ENCODE measurements at places on chromosomes 12 and 14.

- no peak for DNase-seq
These were observed 13.9 kb upstream of the SIVA1 start for GRCh38 chr14:104739026-104739425.

DNA sequence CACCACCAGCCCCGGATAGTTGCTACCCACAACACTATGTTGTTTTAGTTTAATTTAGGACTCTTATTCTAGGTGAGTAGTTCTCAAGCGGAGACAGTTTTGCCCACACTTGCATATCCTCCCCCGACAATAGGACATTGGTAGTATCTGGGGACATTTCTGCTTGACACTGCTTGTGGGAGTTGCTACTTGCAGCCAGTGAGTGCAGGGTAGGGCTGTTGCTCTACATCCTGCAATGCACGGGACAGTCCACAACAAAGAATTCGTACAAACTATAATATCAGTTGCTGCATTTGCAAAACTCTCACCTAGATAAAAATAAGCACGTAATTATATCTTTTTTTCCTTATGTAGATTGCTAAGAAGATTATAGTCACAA lies 111.8 kb upstream of the DNM1L start:
- no peak for DNase-seq

DNA sequence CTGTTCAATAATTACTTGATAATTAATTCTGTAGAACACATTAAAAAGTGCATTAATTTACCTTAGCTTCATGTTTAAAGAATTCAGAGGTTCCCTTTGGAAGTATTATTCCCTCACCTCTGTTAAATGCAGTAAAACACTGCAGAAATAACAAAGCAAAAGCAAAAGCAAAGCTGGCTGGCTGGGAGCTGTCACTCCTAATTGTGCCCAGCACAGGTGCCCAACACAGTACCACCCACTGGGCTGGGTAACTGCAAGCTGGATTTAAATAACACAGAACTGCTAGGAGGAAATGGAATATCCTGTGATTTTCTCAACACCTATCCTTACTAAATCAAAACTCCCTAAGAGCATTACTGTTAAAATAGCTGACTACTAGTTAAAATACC lies 72.6 kb downstream of the SLC2A13 start:
- no peak for DNase-seq

GRCh38 chr12:108629151-108629550 lies 4.5 kb downstream of the SELPLG start:
- no peak for DNase-seq

- no peak for DNase-seq
These were observed 70.9 kb upstream of the RERGL start for GRCh38 chr12:18160901-18161300.

DNA sequence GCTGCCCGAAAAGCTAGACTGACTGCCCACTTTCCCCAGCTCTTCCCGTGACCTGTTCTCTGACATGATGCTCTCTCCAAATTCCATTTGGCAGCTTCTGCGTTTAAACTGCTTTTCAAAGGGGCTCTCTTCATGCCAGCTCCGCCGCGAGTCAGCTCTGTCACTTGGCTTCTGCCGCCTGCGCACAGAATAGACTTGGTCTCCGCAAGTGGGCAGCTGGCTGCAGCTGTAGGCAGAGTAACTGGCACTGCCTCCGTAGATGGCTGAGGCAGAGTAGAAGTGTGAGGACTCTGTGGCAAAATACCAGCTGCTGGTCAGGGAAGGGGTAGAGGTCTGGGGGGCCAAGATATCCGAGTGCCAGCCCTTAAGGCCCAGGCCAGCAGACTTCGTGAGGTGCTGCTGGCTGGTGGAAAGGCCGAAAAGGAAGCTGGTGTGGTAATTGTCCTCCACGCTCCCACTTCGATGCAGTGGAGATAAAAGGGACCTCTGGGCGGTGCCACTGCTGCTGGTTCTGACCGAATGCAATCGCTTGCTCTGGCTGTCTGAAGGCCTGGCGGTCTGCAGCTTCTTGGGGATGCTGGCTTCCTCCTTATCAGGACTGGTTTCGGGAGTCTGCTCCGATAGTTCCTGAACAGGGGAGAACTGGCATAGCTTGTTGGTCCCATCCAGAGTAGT lies 85.7 kb downstream of the DUSP16 start:
- no peak for DNase-seq

DNA sequence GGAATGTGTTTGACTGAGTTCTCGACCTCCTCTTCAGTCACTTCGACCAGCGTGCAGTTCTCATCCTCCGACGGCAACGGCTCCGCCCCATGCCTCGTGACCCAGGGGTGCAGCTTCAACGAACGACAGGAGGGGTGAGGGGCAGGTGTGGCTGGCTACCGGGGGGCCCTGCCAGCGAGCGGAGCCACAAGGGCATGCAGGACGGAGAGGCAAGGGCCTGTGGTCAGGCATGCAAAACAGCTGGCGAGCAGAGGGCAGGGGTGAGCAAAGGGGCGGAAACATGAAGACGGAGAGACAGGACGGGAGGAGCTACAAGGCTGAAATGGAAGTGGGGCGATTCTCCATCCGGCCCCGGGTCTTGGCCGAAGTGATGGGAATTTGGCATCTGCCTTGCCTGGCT lies 38.7 kb downstream of the P2RX4 start:
- DNase-seq = no peak

DNA sequence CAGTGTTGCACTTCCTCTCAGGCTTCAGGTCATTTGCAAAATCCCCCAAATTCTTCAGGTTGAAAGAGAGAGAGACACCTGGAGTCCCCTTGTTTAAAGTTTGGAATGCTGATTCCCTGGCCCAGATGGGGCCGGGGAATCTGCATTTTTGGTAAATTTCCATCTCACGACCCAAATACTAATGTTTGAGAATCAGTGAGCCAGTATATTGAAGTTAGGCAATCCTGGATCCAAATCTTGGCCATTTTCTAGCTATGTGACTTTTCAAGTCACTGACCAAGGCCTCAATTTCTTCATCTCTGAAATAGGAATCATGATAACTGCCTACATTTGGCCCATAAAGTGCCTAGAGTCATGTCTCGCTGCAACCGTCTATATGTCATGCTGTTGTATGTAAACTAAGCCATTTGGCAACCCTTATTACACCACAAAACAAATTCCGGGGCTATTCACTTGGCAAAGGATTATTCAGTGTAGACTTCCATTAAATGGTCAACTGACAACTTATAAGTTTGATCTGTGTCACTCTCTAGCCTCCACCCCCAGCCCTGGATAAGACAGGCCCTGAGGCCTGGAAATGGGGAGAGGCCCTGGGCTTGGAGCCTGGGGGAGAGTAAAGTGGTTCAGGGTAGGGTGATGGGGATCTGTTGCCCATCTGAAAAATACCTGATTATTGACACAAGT lies 3.7 kb upstream of the ZFP36L1 start:
- DNase-seq = no peak

DNA sequence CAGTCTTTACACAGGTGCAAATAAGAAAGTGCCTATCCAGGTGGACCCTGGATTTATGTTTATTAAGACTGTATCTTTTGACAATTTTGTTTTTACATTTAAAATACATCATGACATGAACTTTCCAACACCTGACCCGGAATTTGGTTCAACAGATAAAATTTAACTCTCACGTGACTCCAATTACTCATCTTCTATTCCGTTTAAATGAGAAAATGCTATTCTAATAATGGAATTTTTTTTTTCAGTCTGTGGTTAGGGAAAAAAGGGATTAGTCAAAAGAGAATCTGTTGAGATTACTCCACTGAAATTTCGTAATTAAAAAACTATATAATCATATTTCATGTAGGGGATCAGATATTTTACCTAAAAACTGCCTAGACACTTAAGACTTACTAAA lies 11.1 kb downstream of the VPS37B start:
- DNase-seq = no peak

DNA sequence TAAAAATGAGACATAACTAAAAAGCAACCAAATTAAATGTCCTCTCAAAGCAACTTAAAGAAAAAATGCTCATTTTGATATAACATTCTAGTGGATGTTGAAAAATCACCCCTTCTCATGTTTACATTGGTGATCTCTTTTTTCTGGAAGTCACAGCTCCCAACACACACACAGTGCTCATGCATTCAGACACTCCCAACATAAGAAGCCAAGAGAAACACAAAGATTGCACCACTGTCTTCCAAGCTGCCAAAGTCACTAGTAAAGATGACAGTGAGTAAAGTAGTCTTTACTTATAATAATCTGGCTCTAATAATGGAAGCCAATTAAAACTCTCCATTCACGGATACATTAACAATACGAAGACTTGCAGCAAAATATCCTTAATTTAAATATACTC lies 218.4 kb downstream of the NTF3 start:
- peak; percentile 76 for DNase-seq

DNA sequence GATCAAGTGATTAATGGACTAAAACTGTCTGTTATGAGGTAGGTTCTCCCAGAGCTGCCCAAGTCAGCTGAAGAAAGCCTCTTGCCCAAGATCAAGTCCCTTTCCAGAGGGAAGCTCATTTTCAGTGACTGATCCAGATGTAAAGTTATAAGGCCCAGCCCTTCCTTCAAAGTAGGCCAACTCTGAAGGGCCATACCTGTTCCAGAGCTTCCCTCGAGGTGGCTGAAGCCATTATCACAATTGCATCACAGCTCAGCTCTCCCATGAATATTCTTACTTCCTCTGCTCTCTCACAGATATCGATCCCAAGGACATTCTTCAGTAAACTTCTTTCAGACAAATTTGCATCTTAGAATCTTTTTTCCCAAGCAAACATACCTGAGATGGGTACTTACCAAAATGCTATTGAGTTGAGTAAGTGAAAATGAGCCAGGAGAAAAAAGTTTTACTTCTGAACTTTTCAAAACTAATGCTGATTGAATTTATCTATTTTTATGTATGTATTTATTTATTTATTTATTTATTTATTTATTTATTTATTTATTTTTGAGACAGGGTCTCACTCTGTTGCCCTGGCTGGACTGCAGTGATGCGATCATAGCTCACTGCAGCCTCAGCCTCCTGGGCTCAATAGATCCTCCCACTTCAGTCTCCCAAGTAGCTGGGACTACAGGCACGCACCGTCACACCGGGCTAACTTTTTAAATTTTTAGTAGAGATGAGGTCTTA lies 42.6 kb upstream of the USP15 start:
- DNase-seq = no peak

- no peak for DNase-seq
These were observed 867.4 kb downstream of the NRXN3 start for GRCh38 chr14:79037593-79037992.

DNA sequence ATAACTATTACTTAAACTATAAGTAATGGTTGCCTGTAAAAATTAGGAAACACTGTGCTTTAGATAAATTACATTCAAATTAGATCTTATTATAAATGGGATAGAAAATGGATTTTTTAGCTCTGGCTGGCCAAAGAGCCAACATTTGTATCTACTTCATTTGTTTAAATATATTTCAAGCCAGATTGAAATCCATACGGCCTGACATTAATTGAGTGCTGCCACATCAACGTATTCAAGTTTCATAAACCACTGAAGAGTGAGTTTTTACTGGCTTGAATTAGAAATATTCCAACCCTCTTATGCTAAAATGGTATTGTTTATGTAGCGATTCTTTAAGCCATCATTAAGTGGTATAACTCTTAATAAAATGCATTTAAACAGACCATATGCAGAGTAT lies 133.3 kb downstream of the VRK1 start:
- DNase-seq = no peak

- no peak for DNase-seq
These were observed 470.9 kb upstream of the CCDC196 start for GRCh38 chr14:66015071-66015780.

- DNase-seq = no peak
These were observed 151.8 kb upstream of the NTF3 start for GRCh38 chr12:5280086-5280485.

DNA sequence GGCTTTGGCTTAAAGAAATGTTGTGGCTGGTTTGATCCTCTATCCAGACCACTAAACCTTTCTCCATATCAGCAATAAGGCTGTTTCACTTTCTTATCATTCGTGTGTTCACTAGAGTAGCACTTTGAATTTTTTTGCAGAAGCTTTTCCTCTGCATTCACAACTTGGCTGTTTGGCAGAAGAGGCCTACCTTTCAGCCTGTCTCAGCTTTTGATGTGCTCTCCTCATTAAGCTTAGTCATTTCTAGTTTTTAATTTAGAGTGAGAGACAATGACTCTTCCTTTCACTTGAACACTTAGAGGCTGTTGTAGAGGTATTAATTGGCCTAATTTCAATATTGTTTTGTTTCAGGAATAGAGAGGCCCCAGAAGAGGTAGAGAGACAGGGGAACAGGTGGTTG lies 13.8 kb downstream of the KCNMB4 start:
- no peak for DNase-seq

DNA sequence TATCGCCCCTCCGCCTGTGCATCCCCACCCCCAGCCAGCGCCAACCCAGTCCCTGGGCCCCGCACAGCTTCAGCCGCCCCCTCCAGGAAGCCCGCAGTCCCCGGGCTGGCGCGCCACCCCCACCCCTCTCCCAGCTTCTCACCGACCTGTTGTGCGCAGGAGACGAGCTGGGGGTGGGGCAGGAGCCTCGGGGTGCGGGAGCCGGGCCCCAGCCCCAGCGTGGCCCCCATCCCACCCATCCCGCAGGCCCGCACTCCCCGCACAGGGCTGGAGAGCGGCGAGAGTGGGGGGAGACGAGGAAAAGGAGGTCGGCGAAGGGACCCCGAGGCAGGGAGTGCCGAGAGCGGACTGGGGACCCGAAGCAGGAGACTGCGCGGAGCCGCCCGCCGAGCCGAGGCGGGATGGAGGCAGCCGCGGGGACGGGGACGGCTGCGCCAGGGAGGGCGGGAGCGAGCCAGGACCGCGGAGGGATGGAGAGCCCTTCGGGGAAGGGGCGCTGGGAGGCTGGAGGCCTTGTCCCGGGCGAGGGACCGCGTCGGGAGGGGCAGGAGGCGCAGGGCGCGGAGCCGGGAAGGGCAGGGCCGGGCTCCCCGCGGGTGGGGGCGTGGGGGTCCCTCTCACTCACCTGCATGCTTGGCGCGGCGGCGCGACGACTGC lies 498 bp downstream of the PIANP start:
- DNase-seq = no peak

DNA sequence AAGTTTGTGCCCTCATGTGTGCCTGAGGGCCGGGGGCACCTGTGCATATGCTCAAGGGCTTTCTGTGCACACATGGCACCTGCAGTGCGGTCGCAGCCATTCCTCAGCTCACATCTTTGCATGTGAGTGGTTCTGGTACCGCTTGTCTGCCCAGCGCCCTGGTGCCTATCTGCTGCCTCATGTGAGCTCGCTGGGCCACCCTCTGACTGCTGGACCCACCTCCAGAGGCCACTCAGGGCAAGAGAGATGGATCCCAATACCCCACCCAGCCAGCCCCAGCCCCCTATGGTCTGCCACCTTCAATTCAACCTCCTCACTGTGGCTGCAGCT lies 5.4 kb upstream of the AMN start:
- no peak for DNase-seq

DNA sequence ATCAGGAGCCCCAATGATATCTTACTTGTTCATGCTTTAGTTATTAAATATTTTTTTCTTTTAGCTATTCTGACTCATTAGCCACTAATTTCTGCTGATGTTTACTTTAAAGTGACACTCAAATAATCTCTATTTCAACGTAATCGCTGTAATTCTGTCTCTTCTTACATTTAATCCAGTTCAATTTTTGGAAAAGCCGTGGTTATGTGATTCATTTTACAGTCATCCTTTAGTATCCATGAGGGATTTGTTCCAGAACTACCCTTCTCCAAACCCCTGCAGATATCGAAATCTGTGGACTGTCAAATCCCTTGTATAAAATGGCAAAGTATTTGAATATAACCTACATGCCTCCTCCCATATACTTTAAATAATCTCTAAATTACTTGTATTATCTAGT lies 1103.4 kb downstream of the LRFN5 start:
- DNase-seq = peak; percentile 19

- no peak for DNase-seq
These were observed 156.4 kb upstream of the FRMD6 start for GRCh38 chr14:51495319-51495718.

GRCh38 chr14:104161602-104162367 lies 23.4 kb downstream of the KIF26A start:
- no peak for DNase-seq

All from fibroblast of skin of scalp (primary cell).